ENCODE measurements at places on chromosomes 1 and 21. TPM values are rescaled to one million over a fixed set of nuclear protein-coding genes. Genes with fewer than 3 reads are reported as not detected.

Gene TATDN3
- 8.6 TPM for total RNA-seq

Gene ANGPTL3
- not detected for total RNA-seq

Gene CD1E
- total RNA-seq, result not detected

Gene UBXN10
- not detected for total RNA-seq

Gene EDARADD
- under 0.01 TPM for total RNA-seq

Gene LENEP
- 0.13 TPM for total RNA-seq

Gene CR1L
- not detected for total RNA-seq

Gene ZNF697
- total RNA-seq, result 16.8 TPM

Gene TSTD1
- total RNA-seq, result 6.0 TPM

Gene ANKRD65
- 0.25 TPM for total RNA-seq

Gene LCE3D
- not detected for total RNA-seq
